Activated CD8-positive, alpha-beta memory T cell treated with anti-CD3 and anti-CD28 coated beads for 36 hours (primary cell): ENCODE measurements at places on chromosomes 7 and 10. TPM values are rescaled to one million over a fixed set of nuclear protein-coding genes. Genes with fewer than 3 reads are reported as not detected.

The IFT22 gene
- 10.5 TPM for total RNA-seq

The ZNF92 gene
- total RNA-seq, result 8.5 TPM

The KCP gene
- 0.53 TPM for total RNA-seq

The ZNF488 gene
- 0.38 TPM for total RNA-seq

The C7orf57 gene
- 2.0 TPM for total RNA-seq

The ASAH2 gene
- 5.2 TPM for total RNA-seq

The LRRC18 gene
- total RNA-seq, result not detected

The SLC25A40 gene
- total RNA-seq, result 34.5 TPM

The MMD2 gene
- total RNA-seq, result not detected

The MYL10 gene
- total RNA-seq, result not detected

The ZNF425 gene
- 0.99 TPM for total RNA-seq

The ZNF804B gene
- total RNA-seq, result not detected

The KLLN gene
- 1.0 TPM for total RNA-seq

The CLDN15 gene
- 17.6 TPM for total RNA-seq

The MYH16 gene
- total RNA-seq, result not detected

The MTURN gene
- total RNA-seq, result 4.4 TPM

The CARD11 gene
- 85.4 TPM for total RNA-seq

The TAS2R5 gene
- 1.6 TPM for total RNA-seq

The ASZ1 gene
- not detected for total RNA-seq

The PLXDC2 gene
- not detected for total RNA-seq

The ZNF22 gene
- total RNA-seq, result 34.2 TPM

The ZPBP gene
- total RNA-seq, result not detected

The CNNM1 gene
- 0.23 TPM for total RNA-seq

The PTCD1 gene
- total RNA-seq, result 7.0 TPM

The UTF1 gene
- not detected for total RNA-seq

The CRPPA gene
- total RNA-seq, result 1.5 TPM

The GRB10 gene
- total RNA-seq, result 0.78 TPM

The WNT8B gene
- not detected for total RNA-seq

The TFAM gene
- 135 TPM for total RNA-seq

The RARRES2 gene
- not detected for total RNA-seq

The EPDR1 gene
- total RNA-seq, result 1.3 TPM

The SAP25 gene
- 7.5 TPM for total RNA-seq
